ENCODE measurements at places on chromosomes 5 and 9.

DNA sequence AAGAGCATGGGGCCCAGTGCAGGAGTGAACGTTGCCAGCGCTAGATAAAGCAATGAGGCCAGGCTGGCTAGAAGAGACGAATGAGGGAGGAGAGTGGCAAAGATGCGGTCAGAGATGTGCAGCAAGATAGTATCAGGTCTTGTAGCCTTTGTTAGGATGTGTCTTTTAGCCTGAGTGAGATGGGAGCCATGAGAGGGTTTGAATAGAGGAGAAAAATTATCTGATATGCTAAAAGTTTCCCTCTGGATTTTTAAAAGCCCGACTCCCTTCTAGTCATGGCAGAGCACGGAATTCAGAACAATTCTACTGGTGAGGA, 12.2 kb downstream of the DUSP1 start:
- no peak for DNase-seq

- no peak for DNase-seq
Measured at GRCh38 chr5:108064302-108064701, 317.6 kb downstream of the FBXL17 start.

DNA sequence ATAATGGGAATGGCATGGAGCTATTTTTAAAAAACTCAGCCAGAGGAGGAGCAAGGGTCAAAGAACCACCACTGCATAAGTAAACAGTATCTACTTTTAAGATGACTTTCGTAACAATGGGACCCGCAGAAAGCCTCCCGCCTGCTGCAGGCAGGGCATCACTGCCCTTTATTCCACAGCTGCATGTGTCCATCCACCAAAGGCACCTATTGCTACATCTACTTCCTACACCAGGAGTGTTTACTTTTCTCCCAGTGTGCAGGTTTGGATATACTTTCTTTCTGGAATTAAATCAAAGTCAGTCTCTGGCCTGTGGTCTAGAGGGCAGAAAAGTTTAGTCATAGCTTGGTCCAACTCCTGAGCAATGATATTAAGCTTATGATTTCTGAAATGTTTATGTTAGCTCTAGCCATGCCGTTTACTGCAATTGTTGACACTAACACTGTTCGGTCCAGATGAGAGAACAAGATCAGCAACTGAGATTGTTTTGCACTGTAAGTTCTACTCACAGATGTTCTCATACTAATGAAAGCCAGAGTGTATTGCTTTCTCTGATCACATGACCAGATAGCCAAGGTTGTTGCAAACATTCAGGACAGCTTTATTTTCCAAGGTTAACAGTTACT, 391.5 kb downstream of the FGF10 start:
- no peak for DNase-seq

DNA sequence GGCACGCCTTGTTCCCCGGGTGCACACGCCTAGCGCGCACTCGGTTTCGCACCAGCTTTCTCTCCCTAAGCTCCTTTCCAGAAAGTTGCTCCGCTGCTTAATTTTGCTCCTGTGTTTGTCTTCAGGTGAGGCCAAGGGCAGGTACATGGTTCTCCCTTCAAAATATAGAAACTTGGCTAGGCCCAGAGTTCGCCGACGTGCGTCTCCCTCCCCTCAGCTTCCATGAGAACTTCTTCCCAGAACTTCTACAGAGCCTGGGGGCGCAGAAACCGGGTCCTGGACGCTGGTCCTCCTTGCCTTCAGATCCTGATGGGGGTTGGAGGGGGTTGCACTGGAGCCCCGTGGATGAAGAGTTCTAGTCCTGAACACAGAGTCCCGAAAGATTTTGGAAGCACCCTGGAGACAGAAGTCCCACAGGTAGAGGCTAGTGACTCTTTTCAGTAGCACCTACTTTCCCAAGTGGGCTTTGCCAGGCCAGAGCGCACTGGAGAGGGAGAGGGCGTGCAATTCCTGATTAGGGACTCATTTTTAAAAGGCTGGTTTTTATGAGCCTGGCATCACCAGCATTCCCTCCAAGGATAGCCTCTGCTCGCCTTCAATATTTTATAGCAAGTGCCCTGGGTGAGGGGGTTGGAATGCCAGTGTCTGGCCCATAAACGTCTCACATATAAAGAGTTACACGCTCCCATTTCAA, 128.4 kb downstream of the TMEM174 start:
- DNase-seq, result no peak

- no peak for DNase-seq
Measured at GRCh38 chr9:86684148-86684547, 263.2 kb downstream of the GAS1 start.

DNA sequence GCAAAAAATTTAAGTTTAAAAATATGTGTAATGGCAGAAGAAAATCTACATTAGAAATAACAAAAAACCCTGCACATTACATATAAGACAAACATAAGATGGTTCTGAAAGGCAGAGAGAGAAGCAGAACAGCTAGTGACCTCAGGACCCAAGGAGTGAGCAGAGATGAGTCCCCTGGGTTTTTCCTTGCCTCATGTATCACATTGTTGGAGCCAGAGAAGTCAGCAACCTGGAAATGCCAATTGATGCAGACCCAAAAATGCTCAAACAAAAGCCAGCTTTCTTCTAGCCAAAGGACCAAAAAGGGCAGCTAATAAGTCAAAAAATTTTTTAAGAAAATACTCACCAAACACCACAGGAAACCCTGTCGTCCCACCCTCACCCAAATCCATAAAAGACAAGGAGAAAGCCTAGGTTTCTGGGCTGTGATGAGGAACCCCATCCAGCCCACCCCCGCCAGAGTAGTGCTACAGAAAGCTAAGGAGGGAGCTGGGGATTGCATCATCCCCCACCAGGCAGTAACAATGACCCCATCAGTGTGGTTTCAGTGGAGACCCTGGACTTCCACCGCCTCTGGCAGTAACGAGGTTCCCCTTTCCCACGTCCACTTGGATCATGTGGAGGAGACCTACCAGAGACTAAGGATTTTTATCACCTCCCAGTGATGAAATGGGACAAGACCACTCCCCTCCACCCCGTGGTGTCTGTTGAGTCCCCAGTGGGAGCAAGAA, 17.6 kb downstream of the DENND1A start:
- no peak for DNase-seq

- DNase-seq, result no peak
Measured at GRCh38 chr9:74403581-74403980, 93.6 kb upstream of the RORB start.

DNA sequence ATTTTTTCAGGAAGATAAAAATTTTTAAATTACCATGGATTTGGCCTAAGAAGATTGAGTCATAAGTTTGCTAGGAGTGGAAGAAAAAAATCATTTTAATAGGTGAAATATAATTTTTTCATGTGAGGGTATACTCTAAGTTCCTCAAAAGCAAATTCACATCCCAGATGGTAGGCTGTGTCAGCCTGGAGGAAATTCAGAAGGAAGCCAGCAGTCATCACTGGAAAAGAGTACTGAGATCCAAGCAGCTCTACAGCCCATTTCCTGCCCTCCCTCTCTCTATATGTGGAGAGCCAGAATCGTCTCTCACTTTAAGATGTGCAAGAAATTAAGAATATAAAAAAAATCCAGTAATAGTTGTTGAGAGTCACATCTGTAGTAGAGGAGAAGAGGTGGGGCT, 126.5 kb upstream of the CDH18 start:
- DNase-seq, result no peak

- DNase-seq, result no peak
Measured at GRCh38 chr9:98039607-98040017, 16.9 kb upstream of the NANS start.

- no peak for DNase-seq
Measured at GRCh38 chr5:80082281-80082680, 47.1 kb downstream of the THBS4 start.

DNA sequence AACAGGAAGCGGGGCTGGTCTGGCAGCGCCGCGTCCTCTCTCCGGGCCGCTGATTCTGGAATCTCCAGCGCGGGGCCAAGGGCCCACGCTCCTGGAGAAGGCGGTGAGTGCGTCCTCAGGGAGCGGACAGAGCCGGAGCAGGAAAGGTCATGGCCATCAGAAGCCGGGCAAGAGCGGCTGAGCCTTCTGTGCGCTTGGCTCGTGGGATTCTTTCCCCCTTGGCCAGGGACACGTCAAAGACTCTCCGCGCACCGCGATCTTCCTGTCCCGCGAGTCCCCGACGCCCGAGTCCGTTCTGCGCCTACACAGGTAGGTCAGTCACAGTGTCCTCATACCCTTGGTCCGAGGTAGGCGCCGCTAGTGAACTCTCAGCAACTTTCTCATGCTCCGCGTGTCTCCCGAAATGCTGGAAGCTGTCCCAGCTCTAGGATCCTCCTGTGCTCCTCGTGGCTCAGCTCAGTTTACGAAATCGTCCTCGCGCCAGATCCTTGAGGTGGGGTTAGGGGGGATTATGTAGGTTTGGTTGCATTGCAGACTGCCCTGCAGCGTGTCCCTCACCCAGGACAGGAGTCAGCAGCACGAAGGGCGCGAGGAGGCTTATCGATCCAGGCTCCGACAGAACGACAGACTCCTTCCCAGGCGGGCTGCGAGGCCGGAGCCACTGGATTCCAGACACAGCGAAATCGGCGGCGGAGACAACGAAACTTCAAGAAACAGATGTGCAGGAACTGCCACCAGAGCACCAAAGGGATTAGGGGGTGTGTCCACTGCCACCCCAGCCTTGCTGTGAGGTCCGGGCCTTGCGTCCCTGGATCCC, 8.7 kb downstream of the LHX6 start:
- no peak for DNase-seq

DNA sequence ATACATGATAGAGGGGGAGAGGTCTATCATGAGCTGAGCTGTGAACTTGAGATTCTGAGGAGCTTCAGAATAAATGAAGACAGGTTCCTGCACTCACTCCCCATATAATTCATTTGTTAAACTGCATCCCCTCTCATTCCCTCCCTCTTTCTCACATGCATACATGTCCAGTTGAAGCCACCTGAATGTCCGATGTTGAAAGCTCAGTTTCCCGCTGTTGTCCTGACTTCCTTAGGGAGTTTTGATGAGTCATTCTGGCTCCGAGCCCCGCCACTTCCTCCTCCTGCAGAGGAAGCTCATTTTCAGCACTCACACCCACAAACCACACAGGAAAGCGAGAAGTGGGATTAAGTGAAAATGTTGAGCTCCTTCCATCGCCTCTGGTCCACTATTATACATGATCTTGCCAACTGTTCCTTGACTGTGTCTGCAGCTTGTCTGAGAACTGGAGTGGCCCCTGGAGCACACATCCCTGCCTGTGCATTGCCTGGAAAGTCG, 121.2 kb downstream of the CEMIP2 start:
- DNase-seq, result no peak

DNA sequence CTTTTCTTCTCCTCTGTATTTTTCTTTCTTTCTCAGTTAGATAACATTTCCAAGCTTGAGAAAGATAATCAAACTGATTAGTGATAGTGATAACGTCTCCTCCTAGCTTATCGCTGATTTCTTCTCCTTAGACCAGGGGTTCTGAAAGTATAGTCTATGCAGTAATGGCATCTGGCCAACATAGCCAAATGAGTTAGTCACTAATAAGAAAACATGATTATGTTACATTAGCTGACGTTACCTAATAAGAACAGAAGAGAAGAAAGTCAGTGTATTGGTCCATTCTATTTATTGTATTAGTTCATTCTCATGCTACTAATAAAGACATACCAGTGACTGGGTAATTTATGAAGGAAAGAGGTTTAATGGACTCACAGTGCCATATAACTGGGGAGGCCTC, 111.2 kb downstream of the STRBP start:
- no peak for DNase-seq

DNA sequence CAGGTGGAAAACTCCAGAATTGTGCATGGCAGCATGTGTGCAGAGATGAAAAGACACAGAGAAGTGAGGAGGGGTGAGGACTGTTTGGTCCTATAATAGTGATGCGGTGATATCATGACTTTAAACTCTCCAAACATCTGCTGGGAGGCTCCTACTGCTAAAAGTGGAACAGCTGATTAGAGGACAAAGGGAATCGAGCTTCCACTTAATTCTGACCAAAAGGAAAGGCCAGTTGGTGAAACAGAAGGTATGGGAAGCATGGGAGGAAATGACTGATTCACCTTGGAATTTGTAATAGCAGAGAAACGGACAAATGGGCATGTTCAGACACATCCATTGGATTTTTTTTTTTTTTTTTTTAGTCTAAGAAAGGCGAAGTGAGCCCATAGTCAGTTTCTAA, 67.5 kb upstream of the MAMDC2 start:
- no peak for DNase-seq

DNA sequence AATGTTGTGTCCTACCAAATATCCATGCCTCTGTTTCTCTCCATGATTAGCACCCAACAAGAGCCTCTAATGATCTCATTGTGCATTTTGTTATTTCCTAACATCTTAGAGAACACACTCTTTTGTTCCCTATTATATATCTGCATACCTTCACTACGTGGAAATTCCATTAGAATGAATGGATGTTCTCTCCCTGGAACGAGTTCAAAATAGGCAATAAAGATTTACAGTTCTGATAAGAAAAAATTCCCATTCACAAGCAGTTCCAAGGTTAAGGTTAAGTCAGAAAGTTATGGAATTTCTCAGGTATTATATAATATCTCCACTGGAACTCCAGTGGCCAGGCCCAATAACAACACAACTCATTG, 83.7 kb downstream of the TRPM6 start:
- no peak for DNase-seq

DNA sequence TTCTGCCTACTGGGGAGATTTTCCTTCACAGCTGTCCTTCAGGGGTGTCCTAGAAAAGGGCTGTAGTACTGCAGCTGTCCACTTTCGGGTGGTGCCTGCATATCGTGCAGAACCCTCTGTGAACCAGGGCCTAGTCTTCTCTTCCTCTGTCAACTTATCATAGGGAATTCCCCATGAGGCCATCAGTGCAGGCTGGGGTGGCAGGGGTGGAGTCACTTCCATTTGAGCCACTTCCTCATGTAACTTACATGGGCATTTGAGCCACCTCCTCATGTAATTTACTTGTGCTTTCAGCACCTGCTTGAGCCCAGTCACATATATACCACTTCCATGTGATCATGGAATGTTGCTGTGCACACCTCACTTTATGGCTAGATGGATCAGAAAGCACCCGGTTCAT, 742.0 kb upstream of the RGMB start:
- DNase-seq, result no peak

GRCh38 chr5:74950836-74951515, 84.8 kb upstream of the FAM169A start:
- no peak for DNase-seq

DNA sequence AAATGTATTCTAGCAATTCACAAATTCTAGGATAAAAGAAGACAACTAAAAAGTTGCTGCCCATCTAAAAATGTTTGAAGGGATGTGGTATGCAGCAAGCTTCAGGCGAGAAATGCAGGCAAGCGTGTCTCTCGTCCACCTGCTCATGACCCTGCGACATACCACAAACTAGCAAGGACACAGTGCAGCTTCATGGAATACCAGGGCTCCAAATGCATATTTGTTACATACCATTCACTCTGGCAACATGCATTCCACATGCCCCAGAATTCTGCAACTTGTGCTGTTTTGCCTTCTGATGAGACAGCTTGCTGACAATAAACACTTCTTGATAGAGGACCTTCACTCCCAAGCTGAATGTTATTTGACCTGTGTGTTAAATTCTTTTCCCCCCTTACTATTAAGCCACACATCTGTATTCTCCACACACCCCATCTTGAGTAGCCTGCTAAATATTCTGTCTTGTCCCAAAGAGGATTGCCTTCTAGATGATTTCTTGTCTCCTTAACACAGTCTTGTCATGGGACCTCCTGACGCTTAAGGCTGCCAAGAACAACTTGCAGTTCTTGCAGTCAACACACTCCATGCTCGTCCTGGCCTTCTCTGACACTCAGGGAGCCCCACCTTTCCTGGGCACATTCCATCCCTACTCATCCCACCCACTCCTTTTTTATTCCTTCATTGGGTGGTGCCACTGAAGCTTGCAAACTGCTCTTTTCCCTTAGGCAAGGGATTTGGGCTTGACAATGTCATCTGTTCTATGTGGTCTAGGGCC, 340.5 kb downstream of the PIK3R1 start:
- no peak for DNase-seq

All from activated naive CD8-positive, alpha-beta T cell treated with anti-CD3 and anti-CD28 coated beads for 36 hours (primary cell).